ENCODE measurements at places on chromosomes 1 and 21.

GRCh38 chr1:111624382-111624781, 4.8 kb downstream of the RAP1A start:
- no peak for DNase-seq

DNA sequence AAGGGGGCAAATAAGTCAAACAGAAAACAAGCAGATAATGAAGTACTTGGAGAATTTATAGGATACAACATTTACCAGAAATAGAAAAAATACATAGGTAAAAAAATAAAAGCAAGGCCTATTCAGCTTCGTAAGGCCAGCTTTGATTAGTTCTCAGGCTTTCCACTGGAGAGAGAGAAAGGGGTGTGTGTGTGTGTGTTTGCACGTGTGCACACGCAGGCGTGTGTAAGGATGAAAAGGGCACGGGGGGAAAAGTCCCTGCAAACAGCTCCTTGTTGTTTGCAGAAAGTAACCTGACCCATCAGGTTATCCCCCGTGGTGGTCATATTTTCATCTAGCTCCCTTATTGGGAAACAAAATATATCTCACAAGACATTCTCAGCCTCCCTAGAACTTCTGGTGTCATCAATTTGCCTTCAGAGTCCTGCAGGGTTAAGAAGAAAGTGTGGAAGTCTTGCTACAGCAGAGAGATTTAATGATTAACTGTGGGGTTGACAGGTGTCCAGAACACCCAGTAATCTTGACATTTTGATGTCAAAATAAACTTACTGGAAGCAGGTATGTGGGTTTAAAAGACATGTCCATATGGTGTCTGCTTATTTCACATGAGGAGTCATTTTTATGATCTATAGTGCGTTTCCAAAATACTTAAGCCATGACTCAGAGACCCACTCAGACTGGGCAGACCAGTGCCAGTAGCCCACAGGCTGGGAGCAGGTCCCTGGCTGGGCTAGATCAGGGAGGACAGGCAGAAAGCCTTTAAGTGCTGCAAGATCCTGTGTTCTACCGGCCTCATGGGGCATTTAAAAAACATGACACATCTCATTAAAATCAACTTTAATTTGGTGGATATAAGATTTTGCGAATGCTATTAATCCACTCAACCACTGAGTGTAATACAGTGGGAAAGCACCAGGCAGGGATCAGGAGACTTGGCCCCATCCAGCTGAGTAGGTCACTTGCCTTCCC, 487.6 kb upstream of the CAMK1G start:
- no peak for DNase-seq

GRCh38 chr1:166974647-166975345, 544 bp downstream of the ILDR2 start:
- no peak for DNase-seq

GRCh38 chr21:25733859-25734653, 648 bp downstream of the ATP5PF start:
- DNase-seq = peak; percentile 2

DNA sequence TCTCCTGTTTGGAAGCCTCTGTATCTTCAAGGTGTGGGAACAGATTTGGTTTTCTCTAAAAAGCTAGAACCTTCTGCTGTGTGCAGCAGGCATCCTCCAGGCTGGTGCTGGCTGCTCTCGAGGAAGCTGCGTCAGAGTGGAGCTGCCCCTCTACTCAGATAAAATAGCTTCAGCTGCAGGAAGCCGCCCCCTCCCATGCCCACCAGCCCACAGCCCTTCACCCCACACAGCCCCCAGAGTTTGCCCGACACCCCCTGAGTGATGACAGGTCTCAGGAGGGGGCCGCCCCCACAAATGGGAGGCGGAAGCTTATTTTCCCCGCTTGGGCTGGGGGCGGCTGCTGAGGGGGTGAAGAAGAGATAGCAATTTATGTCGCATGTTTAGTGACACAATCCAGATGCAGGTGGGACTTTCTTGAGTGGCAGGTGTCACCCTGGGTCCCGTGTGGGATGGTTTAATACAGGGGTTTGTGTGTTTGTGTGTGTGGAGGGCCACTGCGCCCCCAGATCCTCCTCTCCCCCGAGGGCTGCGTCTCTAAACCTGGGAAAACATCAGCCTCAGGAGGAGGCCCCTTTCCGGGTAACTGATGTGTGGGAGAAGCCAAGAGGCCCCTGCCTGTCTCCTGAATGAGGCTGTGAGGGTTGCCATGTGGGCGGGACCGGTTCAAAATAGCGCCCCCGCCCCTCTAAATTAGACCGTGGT, 55.4 kb downstream of the STUM start:
- no peak for DNase-seq

DNA sequence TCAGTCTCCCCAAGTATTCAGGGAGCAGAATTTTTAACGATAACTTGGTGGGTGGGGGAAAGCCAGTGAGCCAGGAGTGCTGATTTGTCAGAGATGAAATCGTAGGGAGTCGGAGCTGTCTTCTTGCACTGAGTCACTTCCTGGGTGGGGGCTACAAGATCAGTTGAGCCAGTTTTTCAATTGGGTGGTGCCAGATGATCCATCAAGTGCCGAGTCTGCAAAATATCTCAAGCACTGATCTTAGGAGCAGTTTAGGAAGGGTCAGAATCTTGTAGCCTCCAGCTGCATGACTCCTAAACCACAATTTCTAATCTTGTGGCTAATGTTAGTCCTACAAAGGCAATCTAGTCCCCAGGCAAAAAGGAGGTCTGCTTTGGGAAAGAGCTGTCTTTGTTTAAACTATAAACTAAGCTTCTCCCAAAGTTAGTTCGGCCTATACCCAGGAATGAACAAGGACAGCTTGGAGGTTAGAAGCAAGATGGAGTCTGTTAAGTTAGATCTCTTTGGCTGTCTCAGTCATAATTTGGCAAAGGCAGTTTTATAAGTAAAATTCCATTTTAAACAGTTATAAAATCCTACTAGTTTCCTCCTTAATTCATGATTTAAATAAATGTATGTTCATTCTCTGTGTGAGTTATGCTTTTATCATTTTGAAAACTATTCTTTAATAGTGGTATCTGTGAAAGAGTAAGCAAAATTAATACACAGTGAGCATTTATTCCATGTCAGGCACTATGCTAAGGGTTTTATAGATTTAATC, 51.7 kb downstream of the SLC16A1 start:
- DNase-seq = no peak

DNA sequence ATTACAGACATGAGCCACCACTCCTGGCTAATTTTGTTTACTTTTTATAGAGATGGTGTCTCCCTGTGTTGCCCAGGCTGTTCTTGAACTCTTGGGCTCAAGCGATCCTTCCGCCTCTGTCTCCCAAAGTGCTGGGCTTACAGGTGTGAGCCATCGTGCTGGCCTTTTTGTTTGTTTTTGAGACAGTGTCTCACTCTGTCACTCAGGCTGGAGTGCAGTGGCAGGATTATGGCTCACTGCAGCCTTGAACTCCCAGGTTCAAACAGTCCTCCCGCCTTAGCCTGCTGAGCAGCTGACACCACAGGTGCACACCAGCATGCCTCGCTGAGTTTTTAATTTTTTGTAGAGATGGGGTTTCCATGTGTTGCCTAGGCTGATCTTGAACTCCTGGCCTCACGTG, 49.1 kb downstream of the ADARB1 start:
- no peak for DNase-seq

GRCh38 chr1:25349606-25350005, 11.5 kb downstream of the TMEM50A start:
- no peak for DNase-seq

DNA sequence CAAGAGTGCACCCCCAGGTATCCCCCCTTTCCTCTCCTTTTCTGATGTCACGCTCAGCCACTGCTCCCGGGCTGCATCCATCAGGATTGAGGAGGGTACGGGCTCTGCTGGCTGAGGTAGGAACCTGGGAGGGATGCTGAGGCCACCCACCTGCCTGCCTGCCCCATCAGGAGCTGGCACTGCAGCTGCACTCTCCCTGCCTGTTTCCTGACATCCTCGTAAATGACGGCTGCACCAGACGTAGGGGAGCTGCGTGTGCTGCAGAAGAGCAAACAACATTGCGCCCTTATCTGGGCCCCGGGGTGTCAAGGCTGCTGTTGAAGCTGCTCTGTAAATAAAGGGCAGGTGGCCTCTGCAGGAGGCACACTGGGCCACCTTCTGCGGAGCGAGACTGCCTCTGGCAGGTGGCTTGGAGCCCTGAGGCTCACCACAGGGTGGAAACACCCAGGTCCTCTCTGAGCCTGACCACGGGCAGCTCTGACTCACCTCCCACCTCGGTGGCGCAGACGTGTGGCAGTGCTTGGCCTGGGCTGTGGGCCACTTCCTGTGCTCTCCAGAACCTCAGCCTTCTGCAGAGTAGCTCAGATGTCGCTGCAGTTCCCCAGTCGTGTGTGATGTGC, 30.9 kb downstream of the SNAP47 start:
- peak; percentile 10 for DNase-seq

GRCh38 chr1:153364156-153364555, 6.5 kb downstream of the S100A9 start:
- no peak for DNase-seq

DNA sequence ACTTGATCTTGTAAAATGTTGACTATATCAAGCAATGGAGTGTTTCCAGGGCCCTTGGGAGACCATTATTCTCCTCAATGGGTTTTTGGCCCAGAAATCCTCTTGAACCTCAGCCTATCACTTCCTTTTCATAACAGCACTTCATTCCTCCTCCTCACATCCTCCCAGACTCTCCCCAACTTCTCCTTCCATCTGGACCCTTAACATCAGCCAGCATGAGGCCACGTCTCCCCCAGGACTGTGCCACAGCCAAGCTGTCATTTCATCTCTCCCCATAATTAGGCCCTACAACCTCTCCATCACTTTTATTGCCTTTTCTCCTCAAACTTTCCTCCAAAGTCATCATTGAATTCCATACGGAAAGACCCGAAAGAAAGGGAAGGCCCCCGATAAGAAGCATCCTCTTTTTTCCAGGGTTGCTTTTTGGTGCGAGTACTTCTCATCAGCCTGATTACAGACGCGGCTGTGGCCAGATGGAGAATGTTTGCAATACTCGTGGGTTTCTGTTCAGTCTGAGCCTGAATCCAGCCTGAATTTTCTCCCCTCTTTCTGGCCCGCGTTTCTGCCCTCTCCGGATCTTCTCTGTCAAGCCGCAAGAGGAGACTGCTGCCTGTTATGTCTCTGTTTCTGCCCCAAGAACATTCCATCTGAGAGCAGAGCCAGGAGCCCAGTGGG, 52.7 kb upstream of the SLC25A33 start:
- no peak for DNase-seq

GRCh38 chr1:65955503-65955902, 162.8 kb downstream of the PDE4B start:
- no peak for DNase-seq

DNA sequence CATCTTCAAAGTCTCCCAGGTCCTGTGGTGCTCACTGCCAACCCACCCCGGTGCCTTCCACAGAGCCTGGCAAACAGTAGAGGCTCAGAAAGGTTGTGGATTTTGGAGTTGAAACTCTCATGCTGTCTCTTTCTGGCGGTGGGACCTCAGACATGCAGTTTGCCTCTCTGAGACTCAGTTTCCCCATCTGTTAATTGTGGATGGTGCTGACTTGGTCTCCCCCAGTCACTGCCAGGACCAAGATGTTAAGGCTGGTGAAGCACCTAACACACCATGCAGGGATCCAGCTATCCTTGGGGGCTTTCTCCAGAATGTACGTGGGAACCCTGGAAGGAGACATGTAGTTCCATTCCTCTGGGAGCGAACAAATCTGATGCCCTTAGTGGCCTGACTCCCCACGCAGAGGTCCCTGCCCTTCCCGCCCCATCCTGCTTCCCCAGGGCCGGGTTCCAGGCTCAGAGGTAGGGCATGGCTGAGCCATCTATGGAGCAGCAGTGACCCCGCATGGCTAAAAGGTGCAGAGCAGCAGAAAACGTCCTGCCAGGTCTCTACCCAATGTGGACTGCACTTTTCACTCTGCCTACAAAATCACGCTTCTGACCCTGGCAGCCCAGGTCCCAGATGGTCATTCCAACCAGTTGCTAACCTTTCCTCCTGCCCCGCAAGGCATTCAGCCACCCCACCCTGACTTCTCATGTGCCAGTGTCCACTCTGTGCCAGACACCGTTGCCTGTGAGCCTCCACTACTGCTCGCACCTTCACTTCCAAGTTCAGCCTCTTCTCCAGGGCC, 9.2 kb upstream of the TTC22 start:
- peak; percentile 38 for DNase-seq

DNA sequence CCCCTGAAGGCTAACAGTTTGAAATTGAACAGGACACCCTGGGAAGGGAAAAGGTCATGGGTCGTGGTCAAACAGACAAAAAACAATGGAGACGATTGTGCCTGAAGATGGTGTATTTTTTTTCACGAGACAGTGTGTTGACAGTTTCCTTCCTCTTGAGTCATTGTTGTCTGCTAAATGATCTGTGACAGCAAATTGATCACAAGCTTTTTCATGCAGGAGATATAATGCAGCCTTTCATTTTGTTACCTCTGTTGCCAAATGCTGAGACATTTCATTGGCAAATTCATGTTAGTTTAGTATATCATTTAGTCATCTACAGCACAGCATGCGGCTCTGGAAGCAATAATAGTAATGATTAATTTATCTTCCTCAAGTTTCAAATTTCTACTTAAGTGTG, 27.7 kb downstream of the UBE2U start:
- peak; percentile 96 for DNase-seq

DNA sequence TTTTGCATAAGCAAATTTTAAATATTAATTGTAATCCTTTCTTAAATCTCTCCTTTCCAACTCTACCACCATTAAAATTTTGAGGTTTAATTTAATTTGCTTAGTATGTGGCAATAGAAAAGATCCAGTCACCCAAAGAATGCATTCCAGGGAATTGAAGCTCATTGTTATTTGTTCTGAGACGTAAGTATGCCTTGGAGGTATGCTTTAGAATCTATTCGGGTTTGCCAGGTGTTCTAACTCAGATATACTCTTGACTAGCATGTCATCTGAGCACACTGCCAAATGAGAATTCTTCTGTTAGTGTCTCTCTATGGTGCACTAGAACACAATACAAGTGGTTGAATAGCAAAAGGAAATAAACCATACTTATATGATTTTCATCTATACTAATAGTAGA, 813.6 kb upstream of the ADGRL2 start:
- no peak for DNase-seq

DNA sequence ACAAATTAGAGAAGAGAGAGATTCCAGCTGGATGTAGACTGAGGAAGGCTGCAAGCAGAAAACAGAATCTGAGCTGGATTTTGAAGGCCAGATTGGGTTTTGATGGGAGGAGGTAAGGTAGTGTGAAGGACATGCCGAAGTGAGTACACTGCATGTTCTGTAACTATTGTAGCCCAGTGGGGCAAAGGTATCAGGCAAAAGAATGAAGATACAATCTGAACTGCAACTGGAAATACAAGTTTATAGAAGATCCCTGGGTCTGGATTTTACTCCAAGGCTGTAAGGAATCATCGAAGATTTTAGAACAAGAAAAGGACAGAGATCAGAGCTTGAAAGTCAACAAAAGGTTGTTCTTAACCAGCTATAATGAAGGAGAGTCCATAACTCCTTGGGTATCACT, 382.0 kb downstream of the KCNH1 start:
- no peak for DNase-seq
